ENCODE measurements at places on chromosomes 7 and 10. TPM values are rescaled to one million over a fixed set of nuclear protein-coding genes. Genes with fewer than 3 reads are reported as not detected.

ITGA8 gene
- total RNA-seq, result not detected

- DNase-seq, result no peak
Observed at GRCh38 chr7:17677408-17677807, 262.9 kb downstream of the SNX13 start.

DNA sequence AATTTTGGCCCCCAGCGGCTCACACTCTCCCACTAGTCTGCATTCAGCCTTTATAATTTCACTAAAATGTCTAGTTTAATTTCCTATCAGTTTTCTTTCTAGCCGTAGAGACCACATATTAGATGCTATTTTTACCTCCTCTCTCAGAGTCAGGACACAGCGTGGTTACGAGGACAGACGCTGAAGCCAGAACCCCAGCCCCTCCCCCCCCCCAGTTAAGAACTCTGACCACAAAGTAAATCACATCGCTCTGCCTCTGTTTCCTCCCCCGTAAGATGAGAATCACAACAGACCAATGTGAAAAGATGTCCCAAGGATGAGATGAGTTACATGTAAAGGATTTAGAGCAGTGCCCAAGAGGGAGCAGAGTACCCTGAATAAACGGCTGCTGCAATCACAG is 11.1 kb upstream of the TARP start:
- DNase-seq, result no peak

DNA sequence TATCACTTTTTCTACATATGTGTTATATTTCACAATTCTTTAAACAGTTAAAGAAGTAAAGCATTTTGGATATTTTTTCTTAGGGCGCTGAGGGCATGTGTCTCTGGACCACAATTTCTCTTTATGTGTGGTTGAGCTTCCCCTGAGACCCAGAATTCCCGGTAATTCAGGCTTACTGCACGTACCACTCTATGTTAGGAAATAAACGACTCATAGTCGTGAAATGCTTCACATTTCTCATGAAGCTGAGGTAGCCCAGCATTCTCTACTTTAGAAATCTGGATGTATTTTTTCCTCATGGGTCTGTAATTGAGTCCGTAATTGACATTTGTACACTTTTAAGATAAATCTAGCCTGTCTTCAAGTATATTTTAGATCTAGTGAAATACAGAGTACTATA is 170.6 kb downstream of the FZD1 start:
- no peak for DNase-seq

GRCh38 chr10:63627881-63628296 is 106.7 kb downstream of the REEP3 start:
- no peak for DNase-seq

DNA sequence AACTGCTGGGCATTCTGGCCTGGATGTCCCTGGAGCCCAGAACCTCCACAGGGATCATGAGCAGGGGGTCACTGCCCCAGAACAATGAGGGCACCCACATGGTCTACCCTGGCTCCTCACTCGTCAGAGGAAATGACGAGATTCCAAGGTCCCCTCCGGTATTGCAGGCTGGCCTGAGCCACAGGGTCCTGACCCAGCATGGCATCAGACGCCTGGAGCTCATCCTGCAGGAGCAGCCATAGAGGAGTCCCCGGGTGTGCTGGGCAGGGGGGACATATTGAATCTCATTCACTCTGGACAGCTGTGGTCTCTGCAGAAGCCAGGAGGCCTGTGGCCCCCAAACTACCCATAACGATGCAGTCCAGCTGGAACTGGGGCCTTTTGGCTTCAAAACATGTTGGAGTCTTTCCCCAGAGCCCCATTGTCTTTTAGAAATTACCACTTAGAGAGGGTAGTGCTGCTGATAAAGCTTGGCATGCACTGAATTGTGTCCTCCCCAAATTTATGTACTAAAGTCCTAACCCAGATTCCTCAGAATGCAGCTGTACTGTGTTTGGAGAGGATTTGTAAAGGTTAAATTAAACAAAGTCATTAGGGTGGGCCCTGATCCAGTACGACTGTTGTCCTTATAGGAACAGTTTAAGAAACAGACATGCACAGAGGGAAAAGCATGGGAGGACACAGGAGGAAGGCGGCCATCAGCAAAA is 27.7 kb downstream of the ANXA8 start:
- no peak for DNase-seq

DNA sequence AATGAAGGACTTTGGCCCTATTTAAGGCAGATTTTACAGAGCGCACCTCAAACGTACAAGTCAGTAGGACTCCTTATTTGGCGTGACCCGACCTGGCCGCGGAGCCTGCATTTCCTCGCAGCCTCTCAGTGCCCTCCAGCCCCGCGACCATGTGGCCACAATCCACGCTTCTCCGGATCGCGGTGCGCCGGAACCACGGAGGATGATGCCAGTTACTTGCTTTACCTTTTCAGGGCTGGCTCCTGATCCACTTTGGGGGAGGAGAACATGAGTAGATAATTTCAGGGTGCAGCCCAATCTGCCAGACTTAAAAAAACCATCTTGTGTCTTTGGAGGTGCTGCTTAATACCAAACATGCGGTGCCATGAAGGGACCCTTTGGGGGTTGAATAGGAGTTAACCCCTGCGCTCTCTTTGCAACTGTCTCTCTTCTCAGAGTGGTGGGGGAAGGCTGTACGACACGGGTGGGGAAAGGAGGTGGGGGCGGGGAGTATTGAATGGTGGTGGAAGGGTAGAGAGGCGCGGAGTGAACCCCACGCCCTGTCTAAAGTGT is 1.5 kb downstream of the FRAT1 start:
- DNase-seq, result peak; percentile 32

DNA sequence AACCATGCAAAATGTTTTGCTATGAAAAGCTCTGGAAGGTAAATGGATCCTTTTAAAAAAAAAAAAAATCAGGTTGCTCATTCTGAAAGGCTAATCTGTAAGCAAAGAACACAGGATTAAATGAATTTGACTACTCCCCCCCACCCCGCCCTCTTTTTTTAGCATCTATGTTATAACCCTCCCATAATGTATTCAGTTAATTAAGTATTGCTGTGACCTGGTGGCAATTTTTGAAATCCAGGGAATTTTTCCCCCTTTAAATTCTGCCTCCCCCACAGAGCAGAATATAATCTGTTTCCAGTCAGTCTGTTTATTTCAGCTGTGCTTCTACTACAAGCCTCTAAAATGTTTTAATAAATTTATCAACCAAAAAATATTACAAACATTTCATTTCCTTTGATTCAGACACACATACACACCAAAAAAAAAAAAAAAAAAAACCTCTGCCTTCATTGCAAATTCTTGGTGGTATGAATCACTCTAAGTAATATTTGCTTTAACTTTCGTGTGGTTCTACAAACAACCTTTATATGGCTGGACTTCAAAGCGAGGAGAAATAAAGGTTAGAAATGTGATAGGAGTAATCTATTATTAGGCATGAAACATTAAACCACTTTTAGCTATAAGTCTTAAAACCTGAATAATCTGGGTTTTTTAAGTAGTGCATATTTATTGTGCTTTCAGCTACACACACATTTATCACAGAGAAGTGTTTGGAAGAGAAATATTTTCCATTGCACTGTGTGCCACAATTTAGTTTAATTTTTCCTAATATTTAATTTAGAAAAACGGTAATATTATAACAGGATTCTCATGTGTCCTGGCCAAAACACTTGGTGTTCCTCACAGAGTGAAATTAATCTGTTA is 64.4 kb upstream of the ARID5B start:
- no peak for DNase-seq

- peak; percentile 52 for DNase-seq
Observed at GRCh38 chr7:151566897-151567320, 47.2 kb upstream of the RHEB start.
